ENCODE measurements at places on chromosomes 2 and 18.

- no peak for DNase-seq
These were observed 952.7 kb downstream of the TDRD15 start for GRCh38 chr2:22076454-22076853.

GRCh38 chr2:16973586-16974286, 308.1 kb upstream of the CYRIA start:
- no peaks in the 10 kb centered on the region for H3K27me3 ChIP-seq
- H3K27ac ChIP-seq = no peak overlapping the region
- H3K36me3 ChIP-seq = no peaks in the 10 kb centered on the region
- H3K4me1 ChIP-seq = no peaks in the 10 kb centered on the region
- H3K4me3 ChIP-seq = no peak overlapping the region
- no peak for DNase-seq

DNA sequence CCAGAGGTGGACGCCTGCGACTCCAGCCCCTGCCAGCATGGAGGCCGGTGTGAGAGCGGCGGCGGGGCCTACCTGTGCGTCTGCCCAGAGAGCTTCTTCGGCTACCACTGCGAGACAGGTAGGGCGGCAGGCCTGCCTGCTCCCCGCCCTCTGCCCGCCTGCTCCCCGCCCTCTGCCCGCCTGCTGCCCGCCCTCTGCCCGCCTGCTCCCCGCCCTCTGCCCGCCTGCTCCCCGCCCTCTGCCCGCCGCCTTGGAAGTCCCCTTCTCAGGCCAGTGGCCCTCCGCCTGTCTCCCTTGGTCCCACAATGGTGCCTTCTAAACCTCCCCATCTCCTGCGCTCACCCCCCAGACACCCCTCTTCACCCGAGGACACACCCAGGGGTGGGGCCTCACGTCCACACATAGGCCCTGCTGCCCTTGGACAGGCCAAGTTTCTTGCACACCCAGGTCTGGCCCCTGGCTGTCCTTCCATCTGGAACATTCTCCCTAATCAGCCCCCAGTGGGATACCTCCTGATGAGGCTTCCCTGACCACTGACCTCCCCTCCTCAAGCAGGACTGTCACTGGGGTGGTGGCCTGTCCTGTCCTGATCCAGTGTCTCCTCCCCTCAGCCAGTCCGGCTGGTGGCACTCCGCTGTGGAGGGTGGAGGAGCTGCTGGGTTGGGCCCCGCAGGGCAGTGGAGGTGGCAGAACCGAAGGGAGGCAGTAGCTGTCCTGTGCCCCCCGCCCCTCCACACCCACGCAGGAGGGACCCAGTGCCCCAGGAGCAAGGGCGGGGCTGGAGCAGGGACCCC, 37.9 kb downstream of the MTERF4 start:
- no peak overlapping the region for H3K4me3 ChIP-seq
- no peaks in the 10 kb centered on the region for H3K36me3 ChIP-seq
- DNase-seq = peak; percentile 43
- H3K27me3 ChIP-seq = no peaks in the 10 kb centered on the region

- H3K27ac ChIP-seq = no peak overlapping the region
- no peak for DNase-seq
- peaks cover 85% of the 10 kb centered on the region for H3K27me3 ChIP-seq
- H3K4me1 ChIP-seq = peaks cover 8% of the 10 kb centered on the region
- no peak overlapping the region for H3K4me3 ChIP-seq
These were observed 398 bp downstream of the CRYBA2 start for GRCh38 chr2:218992703-218993344.

DNA sequence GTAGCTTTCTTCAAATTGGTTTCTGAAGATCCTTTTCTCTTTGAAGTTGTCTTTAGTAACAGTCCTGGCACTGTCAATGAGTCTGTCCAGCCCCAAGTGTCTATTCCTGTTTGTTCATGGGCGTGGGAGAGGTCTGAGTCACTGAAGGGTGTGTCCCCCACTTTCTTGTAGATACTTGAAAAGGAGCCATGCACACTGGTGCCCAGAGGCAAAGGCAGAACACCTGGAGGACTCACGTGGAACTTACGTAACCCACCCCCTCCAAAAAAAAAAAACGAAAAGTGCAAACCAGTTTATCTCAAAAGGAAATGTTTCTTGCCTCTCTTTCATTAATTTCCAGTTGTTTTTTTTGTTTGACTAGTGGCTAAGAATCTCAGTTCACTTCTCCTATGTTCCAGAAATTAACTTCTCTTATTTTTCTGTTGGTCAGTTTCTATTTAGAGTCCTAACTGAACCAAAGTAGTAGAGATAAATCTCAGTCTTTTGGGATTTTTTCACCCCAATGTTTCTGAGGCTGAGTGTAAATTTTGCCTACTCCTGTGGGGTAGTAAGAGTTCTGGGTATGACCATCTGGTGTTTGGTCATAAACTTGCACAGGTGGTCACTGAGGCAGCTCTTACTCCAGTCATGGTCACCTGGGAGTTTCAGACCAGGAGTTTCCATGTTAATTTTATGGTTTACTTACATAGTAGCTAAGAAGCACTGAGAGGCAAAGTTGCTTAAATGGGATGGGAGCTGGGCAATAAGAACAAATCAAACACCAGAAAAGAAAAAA, 54.9 kb downstream of the DSC3 start:
- no peaks in the 10 kb centered on the region for H3K36me3 ChIP-seq

- H3K4me3 ChIP-seq = no peak overlapping the region
- peaks cover 47% of the 10 kb centered on the region for H3K36me3 ChIP-seq
- H3K27me3 ChIP-seq = no peaks in the 10 kb centered on the region
- H3K27ac ChIP-seq = no peak overlapping the region
- DNase-seq = no peak
These were observed 61.0 kb downstream of the MBD2 start for GRCh38 chr18:54163453-54163852.

- no peak overlapping the region for H3K4me3 ChIP-seq
- no peaks in the 10 kb centered on the region for H3K27me3 ChIP-seq
- H3K4me1 ChIP-seq = no peaks in the 10 kb centered on the region
- DNase-seq = no peak
- no peaks in the 10 kb centered on the region for H3K36me3 ChIP-seq
These were observed 151.0 kb downstream of the KCNJ3 start for GRCh38 chr2:154849482-154849881.

GRCh38 chr2:73072416-73072815, 904 bp upstream of the SFXN5 start:
- H3K4me3 ChIP-seq = peak overlapping the region; percentile 79
- H3K36me3 ChIP-seq = no peaks in the 10 kb centered on the region
- H3K27ac ChIP-seq = peak overlapping the region; percentile 85
- H3K27me3 ChIP-seq = no peaks in the 10 kb centered on the region

DNA sequence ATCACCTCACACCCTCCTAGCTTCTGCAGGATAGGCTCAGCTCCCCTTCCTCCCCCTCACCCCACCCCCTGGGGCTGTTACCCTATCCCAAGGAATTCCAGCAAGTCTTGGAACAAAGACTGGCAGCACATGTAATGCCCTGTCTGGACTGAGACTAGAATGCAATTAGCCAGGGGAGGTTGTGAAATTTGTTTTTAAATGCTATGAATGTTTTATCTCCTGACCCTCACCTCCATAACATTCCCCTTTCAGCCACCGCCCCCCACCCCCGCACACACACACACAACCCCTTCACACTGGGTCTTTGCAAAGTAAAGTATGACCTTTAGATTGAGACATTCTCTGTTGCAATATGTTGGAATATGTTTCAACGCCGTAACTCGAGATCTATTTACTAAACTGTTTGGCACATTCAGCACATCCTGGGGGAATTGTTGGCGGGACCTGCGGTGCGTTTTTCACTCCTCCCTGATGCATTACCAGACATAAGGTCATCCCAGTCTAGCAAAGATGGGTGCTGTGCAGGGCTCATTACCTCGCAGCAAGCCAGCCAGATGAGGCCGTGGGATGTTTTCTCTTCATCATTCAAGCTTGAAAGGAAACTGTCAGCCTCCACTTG, 290.7 kb upstream of the SLC14A2 start:
- no peak overlapping the region for H3K4me3 ChIP-seq
- DNase-seq = no peak
- no peaks in the 10 kb centered on the region for H3K4me1 ChIP-seq

DNA sequence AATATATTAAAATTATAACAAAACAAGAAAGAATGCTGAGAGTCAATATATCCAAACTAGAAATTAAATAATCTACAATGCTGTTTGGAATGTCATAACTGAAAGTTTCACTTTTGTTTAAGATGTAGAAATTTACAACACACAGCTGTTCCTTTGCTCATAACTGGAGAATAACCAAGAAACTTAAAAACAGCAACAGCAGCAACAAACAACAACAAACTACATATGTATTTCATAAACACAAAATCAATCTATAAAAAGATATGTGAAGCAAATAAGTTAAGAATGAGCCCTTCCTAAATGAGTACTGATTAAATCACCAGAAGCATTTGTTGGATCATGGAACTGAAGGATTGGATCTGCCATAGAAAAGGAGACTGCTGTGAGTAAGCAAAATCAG, 456.5 kb upstream of the ZNF804A start:
- H3K4me3 ChIP-seq = no peak overlapping the region
- no peak for DNase-seq
- H3K36me3 ChIP-seq = no peaks in the 10 kb centered on the region
- no peak overlapping the region for H3K27ac ChIP-seq

- no peak overlapping the region for H3K27ac ChIP-seq
- no peak overlapping the region for H3K4me3 ChIP-seq
- H3K27me3 ChIP-seq = peaks cover 2% of the 10 kb centered on the region
- H3K4me1 ChIP-seq = no peaks in the 10 kb centered on the region
- H3K36me3 ChIP-seq = no peaks in the 10 kb centered on the region
- DNase-seq = no peak
These were observed 16.7 kb upstream of the LYPD6B start for GRCh38 chr2:149021761-149022160.

- DNase-seq = no peak
- no peak overlapping the region for H3K4me3 ChIP-seq
- peaks cover 4% of the 10 kb centered on the region for H3K4me1 ChIP-seq
- H3K27me3 ChIP-seq = peaks cover 28% of the 10 kb centered on the region
These were observed 84.7 kb upstream of the NEDD4L start for GRCh38 chr18:57959278-57959677.

DNA sequence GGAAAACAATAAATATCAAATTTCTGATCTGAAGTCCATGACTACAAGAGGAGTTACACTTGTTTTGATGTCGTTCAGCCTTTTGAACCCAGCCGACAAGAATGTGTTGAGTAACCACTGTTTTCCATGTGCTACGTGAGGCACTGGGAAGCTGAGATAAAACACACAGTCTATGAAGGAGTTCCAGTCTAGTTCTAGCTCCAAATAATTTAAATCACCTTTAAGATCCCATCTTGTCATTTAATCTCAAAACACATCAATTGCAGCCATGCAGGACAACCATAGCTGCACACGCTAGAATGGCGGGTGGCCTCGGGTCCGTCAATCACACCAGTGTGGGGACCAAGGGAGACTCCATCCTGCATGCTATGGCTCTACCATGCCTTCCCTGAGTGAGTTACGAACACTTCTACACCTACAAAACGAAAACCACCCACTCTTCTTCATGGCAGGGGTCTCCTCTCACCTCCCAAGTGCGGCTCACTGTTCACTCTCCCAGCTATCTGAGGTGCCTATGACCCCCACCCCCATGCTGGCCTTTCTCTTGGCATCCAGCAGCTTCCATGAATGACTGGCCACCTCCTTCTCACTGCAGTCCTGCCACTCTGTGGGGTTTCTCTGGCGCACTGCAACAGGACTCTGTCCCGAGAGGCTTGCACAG, 3.8 kb downstream of the FHL2 start:
- peaks cover 25% of the 10 kb centered on the region for H3K27me3 ChIP-seq
- H3K36me3 ChIP-seq = peaks cover 2% of the 10 kb centered on the region
- DNase-seq = no peak

GRCh38 chr18:7269942-7270341, 39.1 kb downstream of the LRRC30 start:
- no peak for DNase-seq
- no peak overlapping the region for H3K27ac ChIP-seq
- H3K4me1 ChIP-seq = no peaks in the 10 kb centered on the region
- no peaks in the 10 kb centered on the region for H3K36me3 ChIP-seq
- no peak overlapping the region for H3K4me3 ChIP-seq
- H3K27me3 ChIP-seq = no peaks in the 10 kb centered on the region

DNA sequence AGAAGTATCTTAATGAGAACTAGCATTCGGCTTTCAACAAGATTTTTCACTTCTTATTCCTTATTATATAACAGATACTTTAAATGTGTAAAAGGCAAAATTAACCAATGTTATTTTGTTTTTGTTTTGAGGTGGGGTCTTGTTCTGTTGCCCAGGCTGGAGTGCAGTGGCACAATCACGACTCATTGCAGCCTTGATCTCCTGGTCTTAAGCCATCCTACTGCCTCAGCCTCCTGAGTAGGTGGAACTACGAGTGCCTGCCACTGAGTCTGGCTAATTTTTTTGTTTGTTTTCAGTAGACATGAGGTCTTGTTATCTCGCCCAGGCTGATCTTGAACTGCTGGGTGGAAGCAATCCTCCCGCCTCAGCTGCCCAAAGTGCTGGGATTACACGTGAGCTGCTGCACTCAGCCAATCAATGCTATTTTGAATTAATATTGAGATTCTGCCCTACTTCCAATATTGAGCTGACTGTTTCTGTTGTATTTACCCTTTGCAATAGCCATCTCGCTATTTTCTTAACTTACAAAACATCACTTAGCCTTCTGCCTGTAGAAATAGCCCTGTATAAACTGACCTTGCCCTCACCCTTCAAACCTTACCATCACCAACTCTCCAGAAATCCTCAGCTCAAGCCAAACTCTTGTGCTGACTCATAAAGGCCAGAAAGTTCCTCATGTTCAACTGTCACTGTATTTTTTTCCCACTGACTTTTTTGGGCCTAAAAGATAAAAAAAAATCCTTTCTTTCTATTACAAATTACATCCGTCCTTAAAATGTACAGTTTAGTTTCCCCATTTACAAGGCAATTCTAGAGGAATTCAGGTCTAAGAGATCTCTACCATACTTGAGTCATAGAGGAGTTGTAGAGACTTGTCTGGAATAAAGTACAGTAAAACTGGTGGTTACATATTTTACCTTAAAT, 94.3 kb downstream of the OLA1 start:
- no peak overlapping the region for H3K27ac ChIP-seq
- H3K36me3 ChIP-seq = no peaks in the 10 kb centered on the region
- peaks cover 11% of the 10 kb centered on the region for H3K4me1 ChIP-seq
- no peak overlapping the region for H3K4me3 ChIP-seq
- no peaks in the 10 kb centered on the region for H3K27me3 ChIP-seq

DNA sequence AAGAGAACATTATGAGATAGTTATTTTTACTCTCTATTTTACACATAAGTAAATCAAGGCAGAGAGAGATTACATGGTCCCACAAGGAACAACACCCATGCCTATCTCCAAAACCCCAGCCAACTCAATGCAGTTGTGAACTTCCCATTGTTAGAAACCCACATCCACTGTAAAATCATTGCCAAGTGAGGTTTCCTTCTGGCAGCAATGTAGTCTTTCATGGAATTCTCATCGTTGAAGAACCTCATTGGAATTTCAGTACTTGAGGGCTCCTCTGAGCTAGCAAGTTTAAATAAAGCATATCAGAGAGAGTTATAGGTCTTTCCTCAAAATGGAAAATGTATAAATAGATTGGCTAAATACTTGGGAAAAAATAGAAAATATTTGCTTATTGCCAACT, 105.2 kb downstream of the RAD51AP2 start:
- no peaks in the 10 kb centered on the region for H3K27me3 ChIP-seq
- no peak for DNase-seq
- H3K4me3 ChIP-seq = no peak overlapping the region

- no peaks in the 10 kb centered on the region for H3K4me1 ChIP-seq
- no peak overlapping the region for H3K27ac ChIP-seq
- H3K4me3 ChIP-seq = no peak overlapping the region
- peaks cover 5% of the 10 kb centered on the region for H3K27me3 ChIP-seq
These were observed 648.2 kb upstream of the ZEB2 start for GRCh38 chr2:145168091-145168490.
